Central memory CD8-positive, alpha-beta T cell (primary cell): ENCODE measurements at places on chromosomes 16 and 17.

DNA sequence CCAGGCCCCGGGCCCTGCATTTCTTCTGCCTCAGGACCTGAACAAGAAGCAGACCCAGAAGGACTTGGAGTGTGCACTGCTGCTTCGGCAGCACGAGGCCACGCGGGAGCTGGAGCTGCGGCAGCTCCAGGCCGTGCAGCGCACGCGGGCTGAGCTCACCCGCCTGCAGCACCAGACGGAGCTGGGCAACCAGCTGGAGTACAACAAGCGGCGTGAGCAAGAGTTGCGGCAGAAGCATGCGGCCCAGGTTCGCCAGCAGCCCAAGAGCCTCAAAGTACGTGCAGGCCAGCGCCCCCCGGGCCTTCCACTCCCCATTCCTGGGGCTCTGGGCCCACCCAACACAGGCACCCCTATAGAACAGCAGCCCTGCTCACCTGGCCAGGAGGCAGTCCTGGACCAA is 9.2 kb downstream of the HIRIP3 start:
- no peak for DNase-seq
- no peak overlapping the region for H3K27ac ChIP-seq
- no peaks in the 10 kb centered on the region for H3K27me3 ChIP-seq
- H3K4me3 ChIP-seq = no peak overlapping the region

DNA sequence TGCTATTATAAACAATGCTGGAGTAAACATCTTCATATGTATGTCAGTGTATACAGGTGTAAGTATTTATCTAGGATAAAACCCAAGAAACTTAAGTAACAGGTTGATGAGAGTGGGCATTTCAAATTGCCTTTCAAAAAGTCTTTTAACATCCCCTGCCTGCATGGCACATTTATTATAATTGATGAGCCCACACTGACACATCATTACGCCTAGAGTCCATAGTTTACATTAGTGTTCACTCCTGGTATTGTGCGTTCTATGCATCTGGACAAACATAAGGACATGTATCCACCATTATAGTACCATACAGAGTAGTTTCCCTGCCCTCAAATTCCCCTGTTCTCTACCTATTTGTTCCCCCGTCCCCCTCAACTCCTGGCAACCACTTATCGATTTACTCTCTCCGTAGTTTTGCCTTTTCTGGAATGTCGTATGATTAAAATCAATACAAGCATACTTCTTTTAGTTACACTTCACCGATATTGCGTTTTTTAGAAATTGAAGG is 53.7 kb downstream of the NACA2 start:
- no peak overlapping the region for H3K4me3 ChIP-seq
- no peaks in the 10 kb centered on the region for H3K27me3 ChIP-seq
- no peaks in the 10 kb centered on the region for H3K36me3 ChIP-seq
- no peak for DNase-seq

GRCh38 chr17:69500911-69501429 is 86.5 kb downstream of the MAP2K6 start:
- DNase-seq = no peak
- no peak overlapping the region for H3K27ac ChIP-seq
- no peaks in the 10 kb centered on the region for H3K27me3 ChIP-seq
- peaks cover 35% of the 10 kb centered on the region for H3K4me1 ChIP-seq
- peaks cover 2% of the 10 kb centered on the region for H3K36me3 ChIP-seq

DNA sequence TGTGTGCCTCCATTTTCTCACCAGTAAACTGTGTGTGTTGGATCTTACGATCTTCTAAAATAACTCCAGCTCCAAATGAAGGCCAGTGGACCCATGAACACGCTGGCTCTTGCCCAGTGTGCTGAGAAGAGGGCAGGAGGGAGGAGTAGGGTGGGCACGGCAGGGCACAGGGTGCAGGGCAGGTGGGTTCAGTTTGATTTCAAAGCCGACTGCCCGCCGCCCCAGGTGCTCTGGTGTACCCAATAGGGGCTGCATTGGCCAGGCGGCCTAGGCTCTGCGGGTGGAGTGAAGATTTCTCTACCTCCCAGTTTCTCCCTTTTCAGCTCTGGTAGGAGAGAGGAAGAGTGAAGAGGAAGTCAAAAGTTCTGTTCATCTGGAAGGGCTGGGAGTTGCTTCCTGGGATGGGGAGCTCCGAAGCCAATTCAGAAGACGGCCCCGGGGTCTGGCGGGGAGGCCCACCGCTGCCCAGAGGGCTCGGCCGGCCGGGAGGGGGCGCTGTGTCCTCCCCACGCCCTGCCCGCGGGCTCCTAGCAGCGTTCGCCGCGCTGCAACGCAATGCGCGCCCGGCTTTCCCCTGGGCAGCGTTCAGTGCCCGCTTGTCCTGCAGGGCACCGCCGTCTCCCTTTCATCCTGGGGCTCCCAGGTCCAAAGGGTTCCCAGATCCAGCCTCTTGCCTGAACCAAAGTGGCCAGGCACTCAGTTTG is 1.1 kb upstream of the CRHR1 start:
- H3K36me3 ChIP-seq = no peaks in the 10 kb centered on the region
- H3K4me1 ChIP-seq = no peaks in the 10 kb centered on the region
- no peak overlapping the region for H3K27ac ChIP-seq

DNA sequence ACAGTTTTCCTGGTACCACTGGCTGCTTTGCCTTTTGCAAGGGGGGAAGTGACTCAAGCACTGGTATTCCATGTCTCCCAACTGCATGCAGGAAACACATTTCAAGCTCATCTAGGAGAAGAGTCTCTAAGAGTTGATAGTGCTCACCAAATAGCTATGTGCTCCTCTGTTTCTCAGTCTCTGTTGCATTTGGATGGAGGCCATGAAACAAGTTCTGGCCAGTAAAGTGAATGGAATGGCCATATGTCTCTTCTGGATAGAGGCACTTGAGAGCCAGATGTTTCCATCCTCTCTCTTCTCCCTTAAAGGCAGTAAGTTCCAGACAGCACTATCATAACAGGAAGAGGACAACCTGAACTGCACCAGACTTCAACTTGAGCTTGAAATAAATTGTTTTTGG is 60.6 kb downstream of the C16orf82 start:
- no peak overlapping the region for H3K27ac ChIP-seq
- H3K36me3 ChIP-seq = no peaks in the 10 kb centered on the region
- H3K4me3 ChIP-seq = no peak overlapping the region
- no peaks in the 10 kb centered on the region for H3K4me1 ChIP-seq

GRCh38 chr17:43384476-43384862 is 14.3 kb upstream of the ARL4D start:
- no peak overlapping the region for H3K27ac ChIP-seq
- H3K4me3 ChIP-seq = no peak overlapping the region
- no peak for DNase-seq
- H3K4me1 ChIP-seq = peaks cover 13% of the 10 kb centered on the region

DNA sequence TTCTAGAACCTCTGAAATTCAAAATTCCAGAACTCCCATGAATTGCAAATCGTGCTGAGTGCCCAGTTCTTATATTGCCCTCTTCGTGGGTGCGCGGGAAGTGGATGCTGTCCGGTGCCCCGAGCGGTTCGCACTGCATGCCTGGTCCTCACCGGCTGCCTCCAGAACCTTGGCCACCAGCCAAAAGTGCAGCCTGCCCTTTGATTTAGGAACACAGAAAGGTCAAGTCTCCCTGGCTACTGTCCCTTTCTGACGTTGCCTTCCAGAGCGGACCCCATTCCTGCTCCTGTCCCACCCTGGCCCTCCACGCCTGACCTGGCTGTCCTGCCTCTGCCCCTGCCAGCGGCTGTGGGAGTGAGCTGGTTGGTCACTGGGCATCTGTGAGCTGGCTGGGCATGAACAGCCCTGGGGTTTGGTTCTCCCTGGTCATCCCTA is 9.7 kb downstream of the NEUROD2 start:
- H3K4me3 ChIP-seq = no peak overlapping the region
- no peak for DNase-seq
- H3K36me3 ChIP-seq = no peaks in the 10 kb centered on the region
- no peak overlapping the region for H3K27ac ChIP-seq
